Muscle of back (tissue), 13 donors: ENCODE measurements at places on chromosomes 3 and 15.

- DNase-seq, result no peak
Observed at GRCh38 chr3:29416514-29416913, 135.6 kb downstream of the RBMS3 start.

DNA sequence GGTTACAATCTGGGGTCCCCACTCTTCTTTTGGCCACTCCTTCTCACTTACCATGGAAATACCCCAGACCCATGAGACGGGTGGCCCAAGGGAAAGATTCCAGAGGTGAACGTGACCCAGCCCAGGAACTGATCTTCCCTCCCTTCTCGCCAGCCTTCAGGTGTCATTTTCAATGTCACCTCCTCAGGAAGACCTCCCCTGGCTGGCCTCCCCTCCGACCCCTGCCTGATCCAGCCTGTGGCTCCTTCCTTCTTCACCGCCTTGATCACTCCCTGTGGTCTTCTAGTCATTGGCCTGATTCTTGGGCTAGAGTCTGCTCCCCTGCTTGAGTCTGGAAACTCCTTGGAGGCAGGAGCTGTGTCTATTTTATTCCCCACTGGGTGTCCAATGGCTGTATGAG, 146.1 kb downstream of the SMAD6 start:
- no peak for DNase-seq

DNA sequence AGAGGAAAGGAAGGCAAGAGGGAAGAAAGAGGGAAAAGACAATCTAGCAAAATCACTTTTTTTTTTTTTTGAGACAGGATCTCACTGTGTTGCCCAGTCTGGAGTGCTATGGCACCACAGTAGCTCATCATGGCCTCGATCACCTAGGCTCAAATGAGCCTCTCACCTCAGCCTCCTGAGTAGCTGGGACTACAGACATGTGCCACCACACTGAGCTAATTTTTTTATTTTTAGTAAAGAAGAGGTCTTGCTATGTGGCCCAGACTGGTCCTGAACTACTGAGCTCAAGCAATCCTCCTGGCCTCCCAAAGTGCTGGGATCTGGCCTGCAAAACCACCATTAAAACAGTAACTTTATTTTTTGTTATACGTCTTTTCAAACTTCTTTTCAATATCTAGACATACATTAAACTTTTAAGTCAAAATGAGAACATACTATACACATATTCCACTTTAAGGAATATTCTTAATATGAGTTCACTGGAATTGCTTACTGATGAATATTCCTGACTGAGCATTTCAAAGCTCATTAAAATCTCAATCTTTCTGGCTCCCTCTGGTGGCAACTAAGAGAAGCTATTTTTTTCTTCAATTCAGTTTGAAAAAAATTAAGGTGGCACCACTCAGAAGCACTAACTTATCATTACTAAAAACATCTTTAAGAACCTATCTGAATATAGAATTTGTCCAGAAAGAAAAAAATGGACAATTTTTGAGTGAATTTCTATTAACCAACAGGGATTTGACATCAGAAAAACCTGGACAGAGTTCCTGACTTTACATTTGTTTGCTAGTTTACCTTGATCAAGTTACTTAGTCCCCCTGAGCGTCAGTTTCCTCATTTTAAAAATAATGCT, 40.9 kb downstream of the UACA start:
- peak; percentile 69 for DNase-seq

DNA sequence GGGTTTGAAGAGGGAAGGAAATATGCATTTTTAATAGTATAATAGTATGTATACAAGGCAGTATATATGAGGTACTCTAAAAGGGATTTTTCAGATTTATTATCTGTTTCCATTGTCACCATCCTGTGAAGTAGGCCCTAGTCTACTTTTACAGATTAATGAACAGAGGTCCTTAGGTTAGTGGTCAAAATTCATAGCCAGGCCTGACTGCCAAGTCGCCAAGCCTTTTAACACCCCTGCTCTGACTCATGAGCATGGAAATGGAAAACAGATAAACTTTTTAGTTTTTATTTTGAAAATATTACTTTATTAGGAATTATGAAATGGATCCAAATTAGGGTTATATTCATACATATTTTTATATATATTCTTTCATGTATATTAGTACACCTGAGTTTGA, 146.9 kb downstream of the BBX start:
- DNase-seq, result no peak

DNA sequence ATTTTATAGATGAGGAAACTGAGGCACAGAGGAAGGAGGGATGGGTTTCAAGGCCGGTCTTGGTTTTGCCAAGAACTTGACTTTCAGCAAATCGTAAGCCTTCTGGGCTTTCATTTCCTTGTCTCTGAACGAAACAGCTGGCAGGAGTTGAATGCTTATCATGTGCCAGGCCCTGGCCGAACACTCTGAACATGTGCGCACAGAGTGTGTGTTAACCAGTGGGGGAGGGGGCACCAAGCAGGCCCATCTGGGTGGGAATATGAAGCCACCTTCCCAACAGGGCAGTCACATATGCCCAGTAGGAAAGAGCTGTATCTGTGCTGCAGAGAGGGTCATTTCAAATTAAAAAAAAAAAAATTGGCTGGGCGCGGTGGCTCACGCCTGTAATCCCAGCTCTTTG, 29.3 kb downstream of the ZNF710 start:
- DNase-seq, result no peak

DNA sequence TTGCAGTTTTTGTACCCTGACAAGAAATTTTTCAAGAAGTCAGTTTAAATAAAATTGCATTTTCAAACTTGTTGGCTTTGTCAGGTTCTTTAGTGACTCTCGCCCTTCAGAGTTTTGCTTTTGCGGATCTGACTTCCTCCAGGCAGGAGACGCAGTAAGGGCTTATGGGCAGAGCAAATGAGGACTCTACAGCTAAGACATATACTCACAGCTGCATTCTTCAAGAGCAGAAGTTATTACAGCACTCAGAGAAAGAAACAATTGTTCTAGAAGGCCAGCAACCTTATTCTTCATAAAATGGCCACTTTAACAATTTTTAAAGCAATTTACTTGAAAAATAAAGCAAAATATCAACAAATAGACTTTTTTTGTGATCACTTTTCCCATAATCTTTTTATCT, 438.8 kb upstream of the THRB start:
- no peak for DNase-seq

DNA sequence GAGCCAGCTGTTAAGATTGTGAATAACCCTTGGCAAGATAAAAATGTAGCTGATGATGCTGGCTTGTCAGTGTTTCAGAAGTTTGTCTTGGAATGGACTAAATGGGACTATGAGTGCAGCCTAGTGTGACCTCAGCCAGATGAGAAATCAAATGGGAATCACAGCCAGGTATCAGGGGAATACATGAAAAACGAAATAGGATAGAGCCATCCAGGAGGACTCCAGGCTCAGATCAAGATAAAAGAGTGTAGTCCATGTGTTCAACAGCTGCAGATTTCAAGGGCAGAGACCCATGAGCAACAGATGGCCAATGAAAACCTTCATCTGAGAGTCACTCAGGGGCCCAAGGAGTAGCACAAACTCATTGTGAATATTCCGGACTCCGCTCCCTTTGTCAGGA, 1080.9 kb upstream of the CADM2 start:
- DNase-seq, result peak; percentile 81

GRCh38 chr3:169746924-169747323, 17.9 kb downstream of the TERC start:
- DNase-seq, result no peak

DNA sequence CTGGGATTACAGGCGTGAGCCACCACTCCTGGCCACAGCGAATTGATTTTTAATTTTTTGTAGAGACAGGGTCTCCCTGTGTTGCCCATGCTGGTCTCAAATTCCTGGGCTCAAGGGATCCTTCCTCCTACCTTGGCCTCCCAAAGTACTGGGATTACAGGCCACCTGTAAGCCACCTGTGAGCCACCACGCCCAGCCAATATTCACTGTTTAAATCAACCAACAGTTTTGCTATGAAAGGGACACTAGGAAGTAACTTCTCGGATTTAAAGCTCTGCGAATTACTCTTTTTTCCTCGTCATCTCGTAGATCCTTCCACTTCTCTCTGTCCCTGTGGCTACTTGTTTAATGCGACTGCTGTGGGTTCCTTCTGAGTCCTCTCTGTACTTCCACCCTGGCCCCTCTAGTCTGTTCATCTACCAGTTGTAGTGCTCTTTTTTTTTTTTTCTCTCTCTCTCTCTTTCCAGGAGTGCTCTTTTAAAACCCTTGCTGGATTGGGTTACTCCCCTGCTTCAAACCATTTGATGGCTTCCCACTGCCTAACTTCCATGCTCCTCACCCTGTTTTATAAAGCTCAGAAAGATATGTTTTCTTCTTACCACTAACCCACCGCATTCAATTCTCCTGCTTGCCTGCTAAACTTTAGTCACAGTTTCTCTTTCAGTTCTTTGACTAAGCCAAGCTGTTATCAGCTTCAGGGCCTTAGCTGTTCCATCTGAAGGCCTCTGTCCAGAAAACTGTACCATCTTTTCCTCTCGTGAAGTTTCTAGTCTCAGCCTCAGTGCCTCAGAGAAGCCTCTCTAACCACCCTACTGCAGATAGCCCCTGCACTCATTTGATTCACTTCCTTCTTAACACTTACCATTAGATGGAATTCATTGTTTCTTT, 12.4 kb downstream of the RTF1 start:
- no peak for DNase-seq

DNA sequence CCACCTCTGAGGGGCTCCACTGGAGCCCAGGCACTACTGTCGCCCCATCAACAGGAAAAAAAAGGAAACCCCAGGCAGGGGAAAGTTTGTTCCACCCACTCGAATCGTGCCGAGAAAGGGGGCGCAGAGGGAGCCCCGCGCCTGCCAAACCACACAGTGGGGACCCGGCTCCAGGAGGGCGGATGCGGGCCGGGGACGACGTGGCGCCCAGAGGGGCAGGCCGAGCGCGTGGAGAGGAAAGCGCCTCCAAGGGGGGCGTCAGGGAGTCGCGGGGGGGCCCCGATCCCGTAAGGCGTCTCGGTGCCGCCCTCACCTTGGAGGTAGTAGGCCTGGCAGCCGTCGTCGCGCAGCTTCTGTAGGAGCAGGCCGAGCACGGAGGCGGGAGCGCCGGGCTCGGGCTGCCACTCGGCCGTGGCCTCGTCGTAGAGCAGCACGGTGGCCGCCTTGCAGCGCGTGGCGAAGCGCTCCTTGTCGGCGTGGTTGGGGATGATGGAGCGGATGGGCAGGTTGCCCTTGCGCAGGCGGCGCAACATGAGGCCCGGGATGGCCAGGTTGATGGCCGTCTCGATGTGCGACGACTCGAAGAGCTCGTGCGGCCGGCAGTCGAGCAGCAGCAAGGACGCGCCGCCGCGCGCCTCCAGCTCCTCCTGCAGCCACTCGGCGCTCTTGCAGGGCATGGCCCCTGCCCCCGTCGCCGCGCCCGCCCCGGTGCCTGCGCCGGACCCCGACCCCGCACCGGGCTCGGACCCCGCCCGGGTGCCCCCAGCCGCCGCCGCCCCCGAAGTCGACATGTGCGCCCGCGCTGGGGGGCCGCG, 627 bp downstream of the DUSP7 start:
- no peak for DNase-seq

GRCh38 chr3:5517921-5518320, 330.4 kb downstream of the EDEM1 start:
- DNase-seq, result no peak

DNA sequence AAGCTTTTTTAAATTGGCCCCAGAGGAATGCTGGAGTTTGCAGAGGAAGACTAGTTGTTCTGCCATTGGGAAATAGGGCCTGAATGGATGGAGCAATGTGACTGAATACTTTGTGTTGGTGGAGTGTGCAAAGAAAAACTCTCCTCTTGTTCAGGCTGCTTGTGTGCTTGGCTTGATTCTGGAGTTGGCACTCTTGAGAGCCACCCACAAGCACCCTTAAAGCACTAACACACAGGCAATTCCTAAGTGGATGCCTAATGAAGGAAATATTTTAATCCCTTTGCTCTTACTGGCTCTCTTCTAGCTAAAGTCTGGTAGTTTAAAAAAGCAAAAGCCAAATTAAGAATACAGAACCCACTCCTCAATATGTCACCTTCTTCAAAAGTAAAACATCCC, 304.4 kb upstream of the C2CD4B start:
- DNase-seq, result no peak

DNA sequence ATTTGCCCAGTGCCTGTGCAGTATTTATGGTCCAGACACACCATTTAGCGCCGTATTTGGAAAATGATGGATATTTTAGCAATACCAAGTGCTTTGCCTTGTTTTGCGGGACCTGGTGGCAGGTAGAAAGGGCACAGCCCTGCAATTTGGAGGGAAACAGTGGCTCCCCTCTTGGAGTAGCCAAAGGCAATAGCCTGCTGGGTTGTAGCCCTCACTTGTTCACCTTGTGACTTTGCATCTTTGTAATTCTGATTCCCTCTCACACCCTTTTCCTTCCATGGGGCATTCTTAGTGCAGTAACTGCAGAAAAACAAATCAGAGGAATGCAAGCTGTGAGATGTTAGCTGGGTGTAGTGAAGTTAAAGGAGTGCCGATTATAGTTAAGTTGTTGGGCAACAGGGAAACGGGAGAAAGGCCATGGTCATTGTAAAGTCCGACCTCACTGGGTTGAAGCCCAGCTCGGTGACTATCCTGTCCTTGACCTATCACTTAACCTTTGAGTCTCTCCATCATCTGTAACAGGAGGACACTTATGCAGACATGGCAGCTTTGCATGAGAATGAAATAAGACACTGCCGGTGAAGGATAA, 131.0 kb upstream of the KLHL25 start:
- DNase-seq, result no peak

- peak; percentile 11 for DNase-seq
Observed at GRCh38 chr3:38634111-38634510, 15.4 kb downstream of the SCN5A start.

GRCh38 chr3:126320517-126321293, 36.5 kb downstream of the KLF15 start:
- no peak for DNase-seq

DNA sequence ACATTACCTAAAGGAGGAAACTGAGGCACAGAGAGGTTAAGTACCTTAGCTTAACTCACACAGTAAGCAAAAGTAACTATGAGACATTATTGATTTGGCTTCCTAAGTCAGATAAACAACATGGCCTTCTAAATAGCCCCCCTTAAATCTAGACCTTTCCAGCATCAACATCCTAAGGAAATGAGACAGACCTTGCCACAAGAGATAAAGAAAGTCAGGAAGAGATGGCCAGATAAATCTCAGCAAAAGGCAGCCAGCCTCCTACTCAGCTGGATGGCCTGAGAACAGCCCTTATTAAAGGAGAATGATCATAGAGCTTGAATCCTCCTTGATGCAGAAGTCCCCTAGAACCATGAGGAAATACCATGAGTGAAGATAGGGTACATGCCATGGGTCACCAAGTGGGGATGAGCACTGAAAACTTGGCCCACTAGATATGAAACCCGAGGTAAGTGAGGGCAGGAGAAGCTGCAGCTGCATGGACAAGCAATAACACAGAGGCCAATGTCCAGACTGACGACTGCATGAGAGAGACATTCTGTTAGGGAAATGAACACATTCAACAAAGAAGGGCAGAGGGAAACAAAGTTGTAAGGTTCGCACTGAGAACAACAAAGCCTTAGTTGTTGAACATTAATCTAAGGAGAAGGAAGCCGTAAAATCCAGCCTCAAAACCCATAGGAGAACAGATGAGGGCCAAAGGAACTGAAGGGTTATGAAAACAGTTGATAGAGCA, 69.6 kb downstream of the ZIC4 start:
- DNase-seq, result no peak

GRCh38 chr15:56767315-56767714, 34.0 kb upstream of the ZNF280D start:
- no peak for DNase-seq

GRCh38 chr3:13296662-13297061, 123.5 kb downstream of the NUP210 start:
- no peak for DNase-seq
